ENCODE measurements at places on chromosomes 4 and X.
A peak's percentile ranks its signal among the peaks of the same experiment; 100 is the strongest.

GRCh38 chrX:64229154-64229553 is 1.3 kb downstream of the ASB12 start:
- DNase-seq: no peak

DNA sequence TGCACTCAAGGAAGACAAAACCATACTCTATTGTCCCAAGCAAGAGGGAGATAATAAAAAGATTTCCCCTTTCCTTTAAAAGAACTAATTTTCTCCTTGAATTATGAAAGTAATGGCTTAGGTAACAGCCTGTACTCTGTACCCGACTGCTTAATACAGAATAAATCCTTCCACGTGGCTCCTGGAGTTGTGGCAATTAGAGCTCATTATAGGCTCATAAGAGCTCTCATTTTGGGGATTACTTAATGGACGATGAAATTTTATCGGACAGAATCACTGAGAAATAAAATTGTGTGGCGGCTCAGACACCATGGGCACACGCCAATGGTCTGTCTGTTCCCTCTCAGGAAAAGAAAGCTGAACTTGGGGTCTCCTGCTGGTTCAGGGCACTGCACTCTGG is 2.8 kb upstream of the GSX2 start:
- no peak for DNase-seq

- DNase-seq: no peak
Measured at GRCh38 chr4:20603671-20604313, 96.5 kb upstream of the PACRGL start.

GRCh38 chrX:28391528-28391927 is 195.7 kb upstream of the IL1RAPL1 start:
- no peak for DNase-seq

DNA sequence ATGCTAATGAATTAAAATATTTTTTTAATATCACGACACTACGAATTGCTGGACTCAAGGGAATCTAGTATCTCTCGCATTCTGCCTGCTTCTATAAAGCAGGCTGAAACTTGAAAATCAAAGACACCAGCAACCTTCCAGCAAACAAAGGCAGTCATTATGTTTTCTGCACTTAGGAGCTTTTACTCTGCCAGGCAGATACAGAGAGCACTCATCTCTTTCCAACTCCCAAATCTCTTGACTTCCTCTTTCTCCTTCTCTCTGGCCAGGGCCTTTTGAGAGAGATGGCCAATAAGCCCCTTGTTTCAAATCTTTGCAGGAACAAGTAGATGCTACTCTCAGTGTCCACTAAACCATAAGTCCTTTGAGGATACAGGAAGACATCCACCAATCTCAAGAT is 95.2 kb upstream of the KLF3 start:
- DNase-seq: no peak

DNA sequence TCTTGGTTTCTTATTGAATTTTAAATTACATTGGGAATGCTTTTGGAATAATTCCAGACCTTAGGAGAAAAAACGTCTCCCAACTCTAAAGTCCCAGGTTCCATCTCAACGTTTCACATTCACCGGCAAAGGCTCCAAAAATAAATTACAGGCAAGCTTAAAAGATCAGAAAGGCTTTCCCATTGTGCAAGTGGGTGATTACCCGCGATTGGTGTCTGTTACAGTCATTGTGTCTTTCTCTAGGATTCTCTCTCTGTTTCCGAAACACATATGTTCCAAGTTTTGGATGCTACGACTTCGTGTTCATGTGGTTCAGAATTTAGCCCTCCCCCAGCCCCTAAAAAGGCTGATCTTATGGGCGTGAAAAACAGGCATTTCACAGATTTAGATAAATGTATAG is 41.8 kb downstream of the PALLD start:
- no peak for DNase-seq

- no peak for DNase-seq
Measured at GRCh38 chrX:32867781-32868523, 343.4 kb downstream of the DMD start.

DNA sequence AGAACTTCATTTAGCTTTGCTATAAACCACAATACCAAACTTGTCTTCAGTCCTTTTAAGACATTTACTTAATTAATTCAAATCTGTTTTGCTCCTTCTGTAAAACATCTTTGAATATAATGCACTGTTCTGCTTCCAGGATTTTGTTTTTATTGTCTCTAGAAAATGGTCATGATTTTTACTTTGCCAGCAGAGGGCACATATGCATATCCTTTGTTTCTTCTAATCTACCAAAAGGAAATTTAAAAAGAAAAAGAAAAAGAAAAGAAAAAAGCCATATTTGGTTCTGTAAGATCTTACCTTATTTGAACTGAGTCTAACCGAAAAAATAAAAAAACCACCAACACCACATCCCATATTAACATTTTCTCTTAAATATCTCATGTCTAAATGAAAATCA is 101.9 kb upstream of the CCSER1 start:
- DNase-seq: peak; percentile 3

GRCh38 chrX:3787856-3788255 is 74.4 kb upstream of the PRKX start:
- DNase-seq: no peak

Measured in NCI-H2227 treated with DMSO at 0.1 percent for 48 hours (cell line).